ENCODE measurements at places on chromosomes 11 and 22. TPM values are rescaled to one million over a fixed set of nuclear protein-coding genes. Genes with fewer than 3 reads are reported as not detected.

The PGA3 gene
- 37.8 TPM for total RNA-seq

The OR52A1 gene
- total RNA-seq = 2.6 TPM

The TRIM29 gene
- 39.7 TPM for total RNA-seq

The NAALAD2 gene
- total RNA-seq = 7.2 TPM

- no peak for DNase-seq
Observed at GRCh38 chr22:43060183-43060582, 29.0 kb downstream of the TTLL1 start.

The TRIM49C gene
- total RNA-seq = 1.9 TPM

The PIH1D2 gene
- not detected for total RNA-seq

GRCh38 chr11:70109903-70110302 is 31.8 kb downstream of the ANO1 start:
- DNase-seq = no peak

The MEI1 gene
- 7.5 TPM for total RNA-seq

The APOBEC3H gene
- total RNA-seq = not detected

The OR8D4 gene
- 2.4 TPM for total RNA-seq

DNA sequence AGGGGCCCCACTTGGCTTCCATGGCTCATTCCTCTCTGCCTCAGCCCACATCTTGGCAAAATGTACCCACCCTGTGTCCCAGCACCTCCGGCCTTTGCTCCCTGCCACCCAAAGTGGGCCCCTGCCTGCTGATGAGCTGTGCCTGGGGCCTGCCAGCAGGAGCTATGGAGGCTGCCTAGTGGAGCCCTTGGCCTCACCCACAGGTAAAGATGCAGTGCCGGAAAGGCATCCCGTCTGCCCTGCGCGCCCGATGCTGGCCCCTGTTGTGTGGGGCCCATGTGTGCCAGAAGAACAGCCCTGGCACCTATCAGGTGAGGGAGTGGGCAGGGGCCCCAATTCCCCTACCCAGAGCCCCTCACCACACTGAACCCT is 1.3 kb downstream of the TBC1D10C start:
- DNase-seq = no peak

DNA sequence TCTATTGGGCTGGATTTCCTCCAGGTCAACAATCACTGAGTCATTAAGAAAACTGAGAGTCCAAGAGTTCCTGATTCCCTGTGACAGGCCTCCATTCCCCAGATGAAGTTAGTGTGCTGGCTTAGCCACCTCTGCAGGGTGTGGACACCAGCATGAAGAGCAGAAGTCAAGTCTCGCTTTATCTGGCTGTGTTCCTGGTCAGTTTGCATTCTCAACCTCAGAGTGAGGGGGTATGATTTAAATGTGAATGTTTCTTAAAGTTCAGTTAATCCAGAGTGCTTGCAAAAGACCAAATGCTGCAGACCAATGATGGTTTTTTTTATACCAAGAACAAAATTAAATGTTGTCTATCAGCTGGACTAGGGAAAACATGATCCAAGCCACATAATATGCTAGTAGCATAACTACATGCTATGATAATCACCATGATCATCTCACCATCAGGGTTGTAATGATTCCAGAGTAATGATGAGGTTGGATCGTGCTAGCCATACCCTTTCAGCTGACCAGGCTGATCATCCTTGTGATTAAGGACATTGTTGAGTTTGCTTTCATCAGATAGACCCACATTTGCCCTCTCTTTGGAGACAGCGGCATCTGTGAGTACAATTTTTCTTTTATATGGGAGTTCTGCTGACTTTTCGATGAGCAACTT is 145.8 kb upstream of the ARHGAP20 start:
- peak; percentile 90 for DNase-seq

GRCh38 chr11:116168459-116168787 is 604.4 kb downstream of the BUD13 start:
- no peak for DNase-seq

- DNase-seq = no peak
Observed at GRCh38 chr22:27995801-27996528, 76.9 kb upstream of the PITPNB start.
